NCI-H446 (cell line): ENCODE measurements at places on chromosomes 7 and 10.

DNA sequence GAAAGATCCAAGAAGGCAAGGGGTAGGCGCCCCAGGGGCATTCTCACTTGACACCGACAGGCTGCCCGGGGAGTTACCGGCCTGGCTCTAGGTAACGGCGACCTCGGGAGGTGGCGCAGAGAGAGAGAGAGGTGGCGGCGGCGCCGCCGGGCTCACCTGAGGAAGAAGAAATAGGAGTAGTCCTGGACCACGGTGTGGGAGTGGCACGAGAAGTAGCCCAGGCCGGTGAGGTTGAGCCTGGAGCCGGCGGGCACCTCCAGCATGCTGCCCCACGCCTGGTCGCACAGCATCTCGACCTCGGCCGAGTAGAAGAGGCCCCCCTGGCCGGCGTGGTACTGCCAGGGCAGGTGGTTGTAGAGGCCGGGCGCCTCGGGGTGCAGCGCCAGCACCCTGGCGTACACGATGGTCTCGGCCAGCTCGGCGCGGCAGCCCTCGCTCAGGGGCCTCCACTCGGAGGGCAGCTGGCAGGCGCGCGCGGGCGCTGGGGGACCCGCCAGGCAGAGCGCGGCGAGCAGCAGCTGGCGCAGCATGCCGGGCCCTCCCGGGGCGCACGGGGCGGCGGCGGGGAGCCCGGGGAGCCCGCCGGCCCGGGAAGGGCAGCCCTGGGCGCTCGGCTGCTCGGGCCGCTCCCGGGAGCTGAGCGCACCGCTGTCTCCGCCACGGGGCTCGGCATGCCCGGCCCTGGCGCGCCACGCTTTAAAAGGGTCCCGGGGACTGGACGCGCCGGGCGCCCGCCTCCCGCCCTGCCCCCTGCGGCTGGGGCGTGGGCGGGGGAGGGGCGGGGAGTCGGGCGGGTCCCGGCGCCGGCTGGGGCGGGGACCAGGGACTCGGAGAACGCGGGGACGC, at the start of gene CCDC3:
CCDC3 (minus strand) TSS at position 673 of the 846 bp plus-strand sequence; CDS start at position 530, 143 bp downstream.
- DNase-seq = no peak

GRCh38 chr7:70098133-70098561, 499.9 kb downstream of the AUTS2 start:
- DNase-seq = no peak

DNA sequence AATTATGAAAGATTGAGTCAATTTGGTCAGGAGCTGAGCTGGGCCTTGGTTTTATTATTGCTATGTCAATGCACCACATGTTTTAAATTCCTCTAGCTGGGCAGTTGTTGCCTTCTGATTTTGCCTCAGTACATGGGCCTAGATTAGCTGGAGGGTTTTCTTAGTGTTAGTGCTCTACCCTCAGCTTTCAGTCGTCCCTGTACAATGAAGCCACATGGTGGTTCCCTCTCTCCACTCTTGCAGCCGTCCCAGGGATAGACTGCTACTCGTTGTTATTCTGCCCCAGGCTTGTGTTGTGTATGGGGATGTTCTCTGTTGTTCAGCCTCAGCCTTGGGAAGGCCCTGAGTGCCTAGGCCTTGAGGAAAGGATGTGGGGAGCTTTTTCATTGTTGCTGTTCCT, 37.0 kb downstream of the NHLRC2 start:
- DNase-seq = no peak

DNA sequence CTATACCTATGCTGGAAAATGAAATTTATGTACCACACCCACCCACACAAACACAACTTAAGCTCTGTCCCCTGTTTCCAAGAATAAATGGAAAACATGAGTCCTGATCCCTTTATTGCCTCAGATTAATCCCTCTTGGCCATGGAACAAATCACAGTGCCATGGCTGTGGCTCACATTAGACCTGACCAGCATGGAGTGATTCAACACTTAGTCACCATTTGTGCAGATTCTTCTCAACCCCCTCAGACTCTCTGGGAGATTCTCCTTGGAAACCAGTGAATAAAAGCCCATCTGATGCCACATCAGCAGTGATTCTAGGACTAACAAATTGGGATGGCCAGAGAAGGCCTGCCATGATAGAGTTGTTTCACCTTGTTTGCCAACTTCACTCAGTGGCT, 204.4 kb upstream of the TMEM72 start:
- no peak for DNase-seq

DNA sequence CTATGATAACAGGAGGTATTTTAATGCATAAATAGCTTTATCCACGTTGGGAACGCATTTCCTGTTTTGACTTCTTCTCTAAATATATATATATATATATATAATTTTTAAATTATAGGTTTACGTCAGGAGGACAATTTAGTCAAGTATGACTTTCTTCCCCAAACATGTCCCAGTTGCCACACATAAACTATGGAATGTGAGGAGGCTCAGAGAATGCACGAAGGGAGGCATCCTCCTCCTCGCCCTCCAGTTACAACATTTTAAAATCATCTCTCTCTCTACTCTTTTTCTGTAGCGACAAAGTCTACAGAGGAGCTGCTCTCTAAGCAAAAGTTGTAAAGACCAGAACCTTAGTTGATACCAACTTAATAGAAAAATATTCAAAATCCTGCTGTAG, 106.9 kb upstream of the LYZL1 start:
- no peak for DNase-seq

DNA sequence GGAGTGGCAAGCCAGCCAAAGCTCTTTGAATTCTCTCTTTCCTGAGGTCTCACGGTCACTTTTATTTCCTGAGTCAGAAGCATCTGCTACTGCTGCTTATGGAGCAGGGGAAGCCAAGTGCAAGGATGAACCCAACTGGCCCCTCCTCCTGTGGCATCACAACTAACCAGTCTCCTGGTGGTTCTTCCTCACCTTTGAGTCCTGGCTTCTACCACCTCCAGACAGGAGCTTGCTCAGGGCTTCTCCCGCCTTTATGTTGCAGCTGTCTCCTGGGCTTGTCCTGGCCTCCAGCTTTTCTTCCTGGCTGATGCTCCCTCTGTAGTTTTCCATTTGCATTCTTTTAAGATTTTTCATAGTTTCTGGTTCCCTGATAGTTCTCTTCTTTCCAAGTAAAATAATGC, 349.7 kb upstream of the NRP1 start:
- no peak for DNase-seq

- DNase-seq = no peak
Measured at GRCh38 chr10:114665873-114666272, 7.8 kb upstream of the ABLIM1 start.
